Muscle of back (tissue), 13 donors: ENCODE measurements at places on chromosomes 16 and 17. TPM values are rescaled to one million over a fixed set of nuclear protein-coding genes. Genes with fewer than 3 reads are reported as not detected.

- peak; percentile 38 for DNase-seq
These were observed 111.0 kb downstream of the N4BP1 start for GRCh38 chr16:48498769-48499631.

DNA sequence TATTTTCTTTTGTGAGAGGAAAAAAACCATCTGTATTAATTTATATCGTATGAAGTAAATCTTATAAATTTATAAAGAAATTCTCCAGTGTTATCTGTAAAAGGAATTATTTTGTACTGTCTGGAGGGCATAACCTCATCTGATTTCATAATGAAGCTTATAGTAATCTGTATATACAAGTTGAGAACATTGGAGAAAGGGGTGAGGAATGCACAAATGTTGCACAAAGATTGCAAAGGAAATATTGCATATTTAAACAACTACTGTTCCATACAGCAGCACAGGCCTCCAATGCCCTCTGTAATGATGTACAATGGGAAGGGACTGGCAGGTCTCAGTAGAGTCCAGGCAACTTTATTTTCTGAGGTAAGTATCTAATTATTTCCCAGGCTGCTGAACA lies 50.8 kb upstream of the KCNJ16 start:
- DNase-seq: no peak

GRCh38 chr17:68054296-68054900 lies 18.9 kb downstream of the KPNA2 start:
- peak; percentile 39 for DNase-seq

GRCh38 chr16:89489040-89489897 lies 1.1 kb downstream of the ANKRD11 start:
- DNase-seq: peak; percentile 95

GRCh38 chr17:44094701-44095387 lies 24.3 kb downstream of the G6PC3 start:
- DNase-seq: no peak

DNA sequence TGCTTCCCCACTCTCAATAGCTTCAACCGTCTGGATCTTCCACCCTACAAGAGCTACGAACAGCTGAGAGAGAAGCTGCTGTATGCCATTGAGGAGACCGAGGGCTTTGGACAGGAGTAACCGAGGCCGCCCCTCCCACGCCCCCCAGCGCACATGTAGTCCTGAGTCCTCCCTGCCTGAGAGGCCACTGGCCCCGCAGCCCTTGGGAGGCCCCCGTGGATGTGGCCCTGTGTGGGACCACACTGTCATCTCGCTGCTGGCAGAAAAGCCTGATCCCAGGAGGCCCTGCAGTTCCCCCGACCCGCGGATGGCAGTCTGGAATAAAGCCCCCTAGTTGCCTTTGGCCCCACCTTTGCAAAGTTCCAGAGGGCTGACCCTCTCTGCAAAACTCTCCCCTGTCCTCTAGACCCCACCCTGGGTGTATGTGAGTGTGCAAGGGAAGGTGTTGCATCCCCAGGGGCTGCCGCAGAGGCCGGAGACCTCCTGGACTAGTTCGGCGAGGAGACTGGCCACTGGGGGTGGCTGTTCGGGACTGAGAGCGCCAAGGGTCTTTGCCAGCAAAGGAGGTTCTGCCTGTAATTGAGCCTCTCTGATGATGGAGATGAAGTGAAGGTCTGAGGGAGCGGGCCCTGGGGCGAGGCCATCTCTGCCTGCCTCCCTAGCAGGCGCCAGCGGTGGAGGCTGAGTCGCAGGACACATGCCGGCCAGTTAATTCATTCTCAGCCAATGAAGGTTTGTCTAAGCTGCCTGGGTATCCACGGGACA lies 11.1 kb upstream of the CLEC18A start:
- DNase-seq: no peak

DNA sequence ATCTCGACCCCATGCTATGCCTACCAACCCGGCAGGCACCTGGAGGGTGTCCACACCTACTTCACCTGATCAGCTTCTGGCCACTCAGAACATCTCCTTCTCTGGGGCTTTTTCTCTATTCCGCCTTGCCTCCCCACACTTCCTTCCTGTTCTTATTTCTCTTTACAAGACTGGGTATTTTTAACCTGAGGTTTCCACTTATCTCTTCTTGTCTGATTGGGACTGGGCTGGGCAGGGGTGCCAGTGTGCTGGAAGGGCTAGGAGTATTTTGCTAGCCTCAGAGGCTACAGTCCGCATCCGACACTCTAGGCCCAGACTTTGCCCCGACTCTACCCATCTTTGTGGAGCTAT lies 26.2 kb upstream of the ZNF652 start:
- DNase-seq: no peak

- DNase-seq: no peak
These were observed 2.7 kb downstream of the HEATR6 start for GRCh38 chr17:60075981-60076380.

GRCh38 chr17:17151962-17152361 lies 54.2 kb downstream of the PLD6 start:
- no peak for DNase-seq

- no peak for DNase-seq
These were observed 4.9 kb upstream of the SOX9 start for GRCh38 chr17:72115781-72116525.

- no peak for DNase-seq
These were observed 8.5 kb upstream of the TMEM92 start for GRCh38 chr17:50265690-50266315.

DNA sequence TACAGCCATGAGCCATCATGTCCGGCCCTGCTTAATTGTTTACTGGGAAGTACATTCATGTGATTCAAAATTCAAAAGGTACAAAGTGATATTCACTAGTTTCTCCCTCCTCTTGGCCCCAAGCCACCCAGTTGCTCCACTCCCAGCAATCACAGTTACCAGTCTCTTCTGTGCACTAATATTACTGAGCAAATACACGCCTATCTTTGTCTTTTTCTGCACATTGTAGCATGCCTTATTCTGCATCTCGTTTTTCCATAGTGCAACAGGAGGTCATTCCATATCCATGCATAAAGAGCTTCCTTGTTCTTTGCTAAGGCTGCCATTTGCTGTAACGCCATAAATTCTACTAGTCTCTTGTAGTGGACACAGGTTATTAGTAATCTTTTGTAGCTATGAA lies 2.2 kb upstream of the ALOX15 start:
- DNase-seq: no peak

DNA sequence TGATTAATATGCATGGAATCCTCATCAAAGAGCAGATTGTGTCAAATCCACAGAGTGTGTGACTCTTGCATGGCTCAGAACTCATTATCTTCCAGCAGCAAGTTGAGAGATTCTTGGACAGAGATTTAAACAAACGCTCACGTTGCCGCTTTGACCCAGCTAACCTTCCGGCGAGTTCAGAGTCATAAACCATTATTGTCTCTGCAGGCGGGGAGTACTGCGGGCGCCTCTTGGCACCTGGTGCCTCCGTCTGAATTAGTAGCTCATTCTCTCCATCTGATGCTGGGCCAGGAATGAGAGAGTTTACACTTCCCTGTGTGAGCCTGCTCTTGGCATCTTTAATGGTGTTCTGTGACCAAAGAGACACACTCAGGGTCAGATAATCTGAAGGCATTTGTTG lies 138.6 kb upstream of the WSCD1 start:
- no peak for DNase-seq

DNA sequence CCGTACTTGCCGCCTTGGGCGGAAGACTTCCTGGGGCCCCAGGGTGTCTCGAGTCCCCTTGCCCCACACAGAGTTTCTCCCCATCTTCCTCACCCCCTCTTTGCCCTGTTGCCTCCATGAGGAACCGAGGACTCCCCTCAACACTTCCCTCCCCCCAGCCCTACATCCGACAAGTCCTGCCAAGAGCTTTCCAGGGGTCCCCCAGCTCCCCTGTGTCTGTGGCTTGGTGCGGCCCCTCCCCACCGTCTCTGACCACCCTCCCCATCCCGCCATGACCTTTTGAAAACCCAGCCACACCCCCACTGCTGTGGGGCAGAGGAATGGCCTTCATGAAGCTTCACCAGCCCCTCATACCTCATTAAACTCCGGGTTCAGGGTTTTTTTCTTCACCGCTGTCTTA lies 11.4 kb downstream of the SCGB1C2 start:
- DNase-seq: no peak

DNA sequence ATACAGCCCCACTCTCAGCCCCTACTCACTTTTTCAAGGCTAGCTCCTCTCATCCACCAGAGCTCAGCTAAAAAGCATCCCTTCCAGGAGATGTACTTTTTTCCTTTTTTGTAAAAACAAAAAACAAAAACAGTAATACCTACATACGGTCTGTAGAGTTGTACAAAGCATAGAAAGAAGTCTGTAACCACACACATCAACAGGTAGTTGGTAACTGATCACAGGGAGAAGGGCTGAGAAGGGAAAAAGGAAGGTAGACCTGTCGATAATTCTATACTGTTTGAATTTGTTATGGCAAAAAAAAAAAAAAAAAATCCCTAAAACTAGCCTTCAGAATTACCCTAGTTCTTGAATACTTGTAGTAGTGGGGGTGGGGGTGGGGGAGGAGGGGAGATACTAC lies 874 bp downstream of the SLC25A19 start:
- no peak for DNase-seq

- DNase-seq: no peak
These were observed 101.4 kb upstream of the ZFHX3 start for GRCh38 chr16:73149334-73149733.

The CMTM3 gene
- polyA plus RNA-seq: 67.4 TPM

The RAB37 gene
- polyA plus RNA-seq: 2.1 TPM

The ITGA2B gene
- 3.9 TPM for polyA plus RNA-seq

The EMP2 gene
- polyA plus RNA-seq: 68.0 TPM
